ENCODE measurements at places on chromosomes 3 and 15.

DNA sequence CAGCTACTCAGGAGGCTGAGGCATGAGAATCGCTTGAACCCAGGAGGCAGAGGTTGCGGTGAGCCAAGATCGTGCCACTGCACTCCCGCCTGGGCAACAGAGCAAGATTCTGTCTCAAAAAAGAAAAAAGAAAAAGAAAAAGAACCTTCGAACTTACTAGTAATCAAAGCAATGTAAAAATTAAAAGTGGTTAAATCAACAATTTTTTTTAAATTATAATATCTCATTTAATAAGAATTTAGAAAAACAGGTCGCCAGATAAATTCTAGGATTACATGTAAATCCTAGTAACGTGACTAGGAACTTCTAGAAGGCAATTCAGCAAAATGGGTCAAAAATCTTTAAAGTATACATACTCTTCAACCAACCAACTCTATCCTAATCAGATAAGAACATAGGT, 37.2 kb downstream of the GSK3B start:
- no peak for DNase-seq

DNA sequence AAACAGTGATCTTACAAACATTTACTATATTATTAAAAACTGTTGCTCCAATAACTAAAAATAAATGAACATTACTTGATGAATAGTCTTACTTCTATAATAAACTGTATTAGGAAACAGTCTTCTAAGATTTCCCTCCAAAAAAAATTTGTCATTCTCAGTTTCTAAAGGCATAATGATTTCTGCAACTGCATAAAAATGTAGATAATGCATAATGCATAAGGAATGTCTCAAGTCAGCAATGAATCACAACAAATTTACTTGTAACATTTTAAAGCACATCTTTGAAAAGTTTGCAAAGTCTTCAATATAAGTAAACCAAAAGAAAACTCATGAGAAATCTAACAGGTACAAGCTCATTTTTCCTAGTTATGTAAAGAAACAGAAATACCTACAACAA, 113.5 kb downstream of the VPS13C start:
- DNase-seq, result no peak

DNA sequence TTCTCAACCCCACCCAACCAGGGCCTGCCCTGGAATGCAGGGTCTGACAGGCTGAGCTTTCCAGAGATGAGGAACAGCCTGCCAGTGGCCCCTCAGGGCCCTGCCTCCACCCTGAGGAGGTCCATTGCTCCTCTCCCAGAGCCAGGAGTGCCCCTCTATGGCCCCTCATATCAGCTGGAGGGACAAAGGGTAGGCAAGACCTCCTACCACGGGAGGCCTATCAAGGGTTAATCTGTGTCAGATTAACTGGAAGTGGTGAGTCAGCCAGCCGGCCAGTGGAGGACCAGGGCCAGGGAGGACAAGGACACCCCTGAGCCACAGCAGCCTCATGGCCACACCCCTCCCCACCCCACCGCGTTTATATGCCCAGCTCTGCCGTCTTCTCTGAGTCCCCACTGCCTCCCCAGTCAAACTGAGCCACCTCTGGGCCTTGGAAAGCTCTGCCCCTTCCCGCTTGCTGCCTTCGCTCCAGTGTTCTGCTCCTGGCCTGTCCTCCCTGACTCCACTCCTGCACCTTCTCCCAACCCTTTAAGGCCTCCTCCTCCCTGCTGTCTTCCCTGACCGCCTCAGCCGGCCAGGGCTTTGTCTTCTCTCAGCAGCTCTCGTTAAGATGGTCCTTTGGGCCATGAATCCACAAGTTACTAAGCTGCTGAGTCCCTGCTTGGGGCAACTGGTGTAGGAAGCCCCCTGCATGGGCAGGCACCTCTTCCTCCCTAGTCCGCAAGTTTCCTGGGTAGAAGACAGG, 6.5 kb downstream of the CCDC33 start:
- DNase-seq, result no peak

GRCh38 chr3:80451393-80451792, 683.6 kb upstream of the ROBO1 start:
- no peak for DNase-seq

- no peak for DNase-seq
These were observed 5.2 kb downstream of the MCTP2 start for GRCh38 chr15:94236608-94237007.

- DNase-seq, result no peak
These were observed 54.3 kb downstream of the BDH1 start for GRCh38 chr3:197501496-197501878.

- DNase-seq, result no peak
These were observed 12.1 kb downstream of the FEZF2 start for GRCh38 chr3:62361261-62361660.

Data from NCI-H774 (cell line).